Spinal cord (tissue), 10 donors: ENCODE measurements at places on chromosomes 2 and 18. TPM values are rescaled to one million over a fixed set of nuclear protein-coding genes. Genes with fewer than 3 reads are reported as not detected.
A peak's percentile ranks its signal among the peaks of the same experiment; 100 is the strongest.

GRCh38 chr2:11539317-11540147, 5.7 kb downstream of the GREB1 start:
- no peak for DNase-seq

Gene CXCR1
- not detected for total RNA-seq

DNA sequence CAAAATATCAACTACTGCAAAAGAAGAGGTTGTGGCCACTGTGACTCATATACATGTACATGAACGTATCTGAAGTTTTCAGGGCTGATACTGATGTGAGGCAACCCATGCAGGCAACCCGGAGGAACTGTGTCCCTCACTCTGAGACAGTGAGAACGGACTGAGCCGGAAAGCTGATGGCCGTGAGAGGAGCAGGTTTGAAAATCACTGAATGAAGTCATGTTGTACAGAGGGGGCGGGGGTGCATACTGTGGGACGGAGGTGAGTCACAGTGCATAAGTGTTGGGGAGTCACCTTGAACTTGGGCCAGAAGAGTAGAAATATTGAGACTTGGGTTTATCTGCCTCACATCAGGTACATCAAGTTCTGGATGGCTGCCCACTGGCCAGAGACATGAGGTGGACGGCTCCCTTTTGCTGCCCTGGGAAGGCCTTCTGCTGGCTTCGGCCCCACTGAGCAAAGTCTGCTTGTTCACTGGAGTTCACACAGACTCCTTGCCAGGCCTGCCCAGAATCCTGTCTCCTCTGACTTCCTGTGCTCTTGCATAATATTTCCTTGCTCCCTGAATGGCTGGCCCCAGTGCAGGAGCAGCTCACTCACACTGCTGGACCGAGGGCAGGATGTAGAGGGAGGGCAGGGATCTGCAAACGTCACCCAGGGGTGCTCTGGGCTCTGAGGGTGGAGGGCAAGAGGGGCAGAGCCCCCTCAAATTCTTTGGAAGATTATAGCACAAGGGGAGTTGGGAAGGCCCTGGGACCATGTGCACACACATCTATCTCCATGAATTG, 18.1 kb downstream of the EPAS1 start:
- no peak for DNase-seq

GRCh38 chr2:215832791-215833190, 180.6 kb downstream of the MREG start:
- no peak for DNase-seq

- DNase-seq = no peak
Observed at GRCh38 chr2:119482481-119483394, 41.5 kb downstream of the SCTR start.

- DNase-seq = no peak
Observed at GRCh38 chr18:46877329-46877987, 39.8 kb downstream of the PIAS2 start.

DNA sequence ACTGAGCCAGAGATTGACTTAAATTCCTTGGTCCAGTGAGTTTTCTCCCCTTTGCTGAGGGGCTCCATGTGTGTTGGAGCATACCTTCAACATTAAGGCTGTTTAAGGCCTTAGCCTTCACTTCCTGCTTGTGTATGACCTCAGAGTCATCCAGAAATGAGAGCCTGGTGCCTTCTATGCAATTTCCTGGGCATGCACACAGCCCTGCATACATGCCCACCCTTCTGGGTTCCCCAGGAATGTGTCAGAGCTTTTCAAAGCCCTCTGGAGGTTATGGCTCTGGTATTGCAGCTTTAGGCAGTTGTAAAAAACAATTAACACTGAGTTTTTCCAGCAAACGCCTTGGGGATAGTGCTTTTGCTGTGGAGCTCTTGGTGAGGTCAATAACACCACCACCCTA, 16.7 kb downstream of the IL1R1 start:
- no peak for DNase-seq

DNA sequence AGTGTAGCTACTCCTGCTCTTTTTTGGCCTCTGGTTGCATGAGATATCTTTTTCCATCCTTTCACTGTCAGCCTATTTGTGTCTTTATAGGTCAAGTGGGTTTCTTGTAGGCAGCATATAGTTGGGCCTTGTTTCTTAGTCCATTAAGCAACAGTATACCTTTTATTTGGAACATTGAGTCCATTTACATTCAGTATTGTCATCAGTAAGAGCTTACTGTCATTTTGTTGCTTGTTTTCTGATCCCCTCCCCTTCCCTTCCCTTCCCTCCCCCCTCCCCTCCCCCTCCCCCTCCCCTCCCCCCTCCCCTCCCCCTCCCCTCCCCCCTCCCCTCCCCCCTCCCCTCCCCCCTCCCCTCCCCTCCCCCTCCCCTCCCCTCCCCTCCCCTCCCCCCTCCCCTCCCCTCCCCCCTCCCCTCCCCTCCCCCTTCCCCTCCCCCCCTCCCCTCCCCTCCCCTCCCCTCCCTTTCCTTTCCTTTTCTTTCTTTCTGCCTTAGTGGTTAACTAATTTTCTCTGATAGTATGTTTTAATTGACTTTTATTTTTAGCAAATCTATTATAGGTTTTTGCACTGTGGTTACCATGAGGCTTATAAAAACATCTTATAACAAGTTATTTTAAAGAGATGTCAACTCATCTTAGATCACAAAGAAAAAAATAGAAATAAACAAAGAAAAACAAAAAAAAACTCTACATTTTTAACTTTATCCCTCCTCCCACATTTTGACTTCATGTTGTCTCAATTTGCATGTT, 13.2 kb upstream of the DCDC2C start:
- DNase-seq = no peak

Gene SLC5A7
- total RNA-seq = 40.3 TPM

DNA sequence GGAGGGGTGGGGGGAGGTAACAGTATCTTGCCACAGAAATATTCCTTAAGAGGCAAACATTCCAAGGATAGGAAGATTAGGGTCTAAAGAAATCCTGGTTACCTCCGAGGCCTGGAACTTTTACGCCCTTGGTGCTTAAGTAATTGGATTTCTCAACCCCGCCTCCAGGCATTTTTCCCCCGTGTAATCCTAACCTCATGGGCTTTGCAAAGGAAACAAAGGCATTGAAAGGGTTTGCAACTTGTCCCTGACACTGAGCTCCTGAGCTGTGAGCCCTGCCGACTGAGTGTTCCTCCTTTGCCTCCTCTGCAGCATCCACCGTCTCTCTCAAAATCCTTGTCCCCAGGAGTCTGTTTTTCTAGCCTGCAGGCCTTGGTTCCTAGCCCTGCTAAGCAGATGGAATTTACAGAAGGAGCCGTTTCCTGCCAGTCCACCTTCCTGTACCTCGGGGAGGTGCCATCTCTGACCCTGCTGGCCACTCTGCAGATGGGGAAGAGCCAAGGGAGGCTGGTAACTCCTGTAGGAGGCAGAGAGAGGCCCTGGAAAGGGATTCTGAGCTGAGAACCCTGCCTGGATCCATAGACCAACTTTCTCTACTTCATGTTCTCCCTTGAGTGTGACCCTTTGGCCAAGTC, 24.2 kb downstream of the TET3 start:
- no peak for DNase-seq

- DNase-seq = no peak
Observed at GRCh38 chr2:130870161-130870485, 33.4 kb downstream of the ARHGEF4 start.

GRCh38 chr2:190159453-190159852, 96.9 kb upstream of the MSTN start:
- peak; percentile 7 for DNase-seq

DNA sequence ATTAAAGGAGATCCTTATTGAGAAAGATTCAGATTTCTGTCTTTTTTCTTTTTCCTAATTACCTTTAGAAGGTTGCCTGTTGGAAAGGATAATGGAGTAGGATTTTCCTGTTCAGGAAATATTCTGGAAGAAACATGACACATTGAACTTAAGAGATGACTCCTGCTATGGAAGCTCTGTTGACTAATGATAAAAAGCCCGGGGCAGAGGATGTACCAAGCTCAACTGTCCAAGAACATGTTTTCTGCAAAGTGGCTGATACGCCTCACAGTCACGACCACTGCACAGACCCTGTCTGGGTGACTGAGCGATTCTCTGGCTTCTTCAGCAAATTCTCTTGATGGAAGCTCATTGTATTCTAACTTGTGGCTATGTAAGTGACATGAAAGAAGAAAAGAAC, 86.2 kb upstream of the THOC1 start:
- no peak for DNase-seq

Gene RFX8
- total RNA-seq = 0.66 TPM

DNA sequence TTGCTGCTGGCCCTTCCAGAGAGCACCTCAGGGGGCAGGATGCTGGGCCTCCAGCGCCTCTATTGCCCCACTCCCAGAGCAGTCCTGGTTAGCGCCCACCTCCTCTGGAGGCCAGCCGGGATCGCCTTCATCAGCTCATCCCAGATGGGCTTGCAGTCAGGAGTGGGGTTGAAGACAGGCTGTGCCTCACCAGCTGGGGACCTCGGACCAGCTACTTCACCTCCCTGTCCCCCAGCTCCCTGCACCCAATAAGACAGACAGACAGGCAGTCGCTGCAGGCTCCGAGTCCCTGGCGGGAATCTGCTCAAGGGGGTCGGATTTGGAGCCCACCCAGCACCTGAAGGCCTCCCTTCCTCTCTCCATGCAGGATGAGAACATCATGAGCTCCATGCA, 18.9 kb upstream of the FAHD2A start:
- no peak for DNase-seq

DNA sequence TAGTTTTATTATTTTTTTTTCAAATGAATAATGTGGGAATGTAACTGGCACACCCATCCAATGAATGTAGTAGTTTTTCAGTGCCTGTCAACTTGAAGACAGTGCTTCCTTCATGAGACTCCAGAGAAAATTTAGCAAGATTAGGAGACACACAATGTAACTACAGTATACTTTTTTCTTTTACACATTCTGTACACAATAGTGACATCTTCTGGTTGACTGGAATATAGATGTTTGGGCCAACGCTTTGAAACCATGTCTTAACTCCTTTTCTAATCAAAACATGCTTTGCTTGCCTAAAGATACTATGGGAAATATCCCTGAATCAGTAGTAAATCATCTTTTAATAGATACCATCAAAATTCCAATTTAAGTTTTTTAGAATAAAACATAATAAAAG, 229.5 kb upstream of the ZC3H15 start:
- DNase-seq = peak; percentile 31

- no peak for DNase-seq
Observed at GRCh38 chr2:42756966-42757513, 6.9 kb downstream of the OXER1 start.

Gene ANKRD62
- total RNA-seq = 0.06 TPM

Gene ASTL
- 0.28 TPM for total RNA-seq

- no peak for DNase-seq
Observed at GRCh38 chr18:75830828-75831227, 403.3 kb upstream of the SMIM21 start.

Gene LCT
- total RNA-seq = 0.10 TPM

Gene GALR1
- 3.2 TPM for total RNA-seq

- DNase-seq = peak; percentile 2
Observed at GRCh38 chr2:155250800-155251199, 552.3 kb downstream of the KCNJ3 start.

DNA sequence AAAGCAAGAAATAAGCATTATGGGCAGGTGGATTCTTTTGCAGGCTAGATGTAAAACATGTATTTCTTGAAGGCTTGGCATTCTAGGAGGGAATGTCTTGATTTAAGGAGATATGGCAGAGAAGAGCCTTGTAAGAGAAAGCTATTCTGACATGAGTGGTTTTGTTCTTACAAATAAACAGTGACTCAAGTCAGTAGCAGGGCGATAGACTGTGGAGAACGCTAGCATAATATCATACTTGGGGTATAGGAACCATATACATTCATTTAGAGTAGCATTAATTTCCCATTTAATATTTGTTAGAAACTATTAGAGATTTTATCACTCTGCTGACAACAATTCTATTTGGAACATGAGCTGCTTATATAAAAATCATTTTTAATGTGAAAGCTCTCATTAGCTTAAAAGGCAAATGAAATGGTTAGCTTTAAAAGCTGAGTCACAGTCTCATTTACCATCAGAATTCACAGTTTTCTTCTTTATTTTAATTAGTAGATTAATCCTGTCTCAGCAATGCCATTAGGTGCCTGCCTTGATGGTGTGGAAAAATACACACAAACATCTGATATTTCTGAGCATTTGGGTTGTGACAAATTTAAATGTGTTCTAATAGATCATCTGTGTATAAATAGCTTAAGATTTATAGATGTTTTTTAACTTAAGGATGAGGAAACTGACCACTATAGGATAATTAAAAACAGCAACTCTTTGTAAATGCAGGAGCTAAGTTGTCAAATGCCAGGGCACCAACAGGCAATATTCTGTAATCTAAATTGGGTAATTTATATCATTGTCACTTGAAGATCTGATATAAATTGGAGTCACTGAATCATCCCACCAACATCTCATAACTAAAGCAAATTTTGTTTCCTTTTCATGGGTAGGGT, 276.7 kb downstream of the PLCL1 start:
- DNase-seq = no peak

GRCh38 chr2:129611471-129611870, 368.0 kb upstream of the RAB6C start:
- DNase-seq = no peak

DNA sequence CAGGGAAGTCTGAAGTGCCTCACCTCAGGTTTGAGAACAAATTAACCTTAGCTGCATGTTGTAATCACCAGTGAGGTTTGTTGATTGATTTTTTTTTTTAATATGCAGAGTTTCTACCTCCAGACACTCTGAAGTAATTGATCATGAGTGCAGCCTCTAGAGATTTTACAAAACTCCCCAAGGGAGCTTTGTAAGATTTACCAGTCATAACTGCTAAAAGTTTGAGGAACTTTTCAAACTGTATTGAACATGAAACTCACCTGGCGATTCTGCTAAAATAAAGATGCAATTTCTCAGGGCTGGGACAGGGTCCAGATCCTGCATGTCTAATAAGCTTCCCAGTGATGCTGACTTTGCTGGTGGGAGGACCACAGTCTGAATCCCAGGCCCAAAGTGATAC, 339.6 kb upstream of the DCC start:
- no peak for DNase-seq

Gene SERPINB11
- not detected for total RNA-seq

Gene ACVR1C
- 0.61 TPM for total RNA-seq

DNA sequence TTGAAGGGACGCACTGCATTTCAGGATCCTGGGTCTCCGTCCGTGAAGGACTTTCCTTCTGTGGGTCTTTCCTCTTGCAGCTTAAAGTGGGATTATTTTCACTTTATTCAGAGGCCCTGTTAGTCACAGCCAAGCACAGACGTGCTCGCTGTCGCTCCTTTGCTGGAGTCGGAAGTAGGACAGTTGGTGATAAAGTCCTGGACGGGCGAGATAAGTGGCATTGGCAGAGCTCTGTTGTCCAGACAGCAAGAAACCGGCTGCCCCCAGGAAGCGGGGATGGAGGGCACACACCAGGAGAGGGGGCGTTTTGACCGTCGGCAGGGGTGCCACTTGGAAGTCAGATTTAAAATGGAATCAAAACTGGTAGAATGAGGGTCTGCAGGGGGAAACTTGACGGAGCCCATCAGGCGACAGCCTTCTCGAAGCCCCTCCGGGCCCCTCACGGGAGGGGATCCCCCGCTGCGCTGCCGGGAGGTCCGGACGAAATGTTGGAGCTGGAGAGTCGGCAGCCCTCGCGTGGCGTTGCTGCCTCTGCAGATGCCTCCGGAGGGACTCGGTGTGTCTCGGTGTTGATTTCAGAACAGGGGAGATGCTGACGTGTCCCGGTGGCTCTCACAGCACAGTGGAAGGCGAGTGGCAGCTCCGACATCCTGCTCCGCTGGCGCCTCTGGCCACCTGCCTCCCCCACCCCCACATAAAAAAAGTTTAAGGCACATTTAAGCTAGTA, 124.2 kb downstream of the NFATC1 start:
- DNase-seq = peak; percentile 76

Gene ESCO1
- total RNA-seq = 26.9 TPM
